ENCODE measurements at places on chromosomes 2 and 18.
A peak's percentile ranks its signal among the peaks of the same experiment; 100 is the strongest.

- no peak for DNase-seq
Measured at GRCh38 chr2:196610796-196611195, 28.7 kb upstream of the CCDC150 start.

GRCh38 chr2:15964936-15965563, 24.7 kb downstream of the MYCN start:
- DNase-seq = no peak

DNA sequence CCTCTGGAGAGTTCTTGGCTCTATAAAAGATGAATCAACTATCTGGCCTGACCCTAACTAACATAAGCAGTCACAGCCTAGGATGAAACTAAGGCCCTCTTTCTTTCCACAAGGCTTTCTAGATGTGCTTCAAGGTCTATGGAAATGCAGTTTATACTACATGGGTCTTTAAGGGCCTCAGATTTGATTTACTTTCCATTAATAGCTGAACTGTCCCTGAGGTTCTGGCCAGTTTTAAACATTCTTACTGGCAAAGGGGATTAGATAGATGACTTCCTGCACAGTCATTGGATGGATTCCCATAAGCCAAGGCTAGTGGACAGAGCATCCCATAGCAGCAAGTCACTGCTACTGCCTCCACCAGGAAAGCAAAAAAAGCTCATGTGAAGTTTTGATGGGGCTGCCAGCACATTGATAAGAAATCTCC, 38.1 kb upstream of the LCLAT1 start:
- DNase-seq = no peak

DNA sequence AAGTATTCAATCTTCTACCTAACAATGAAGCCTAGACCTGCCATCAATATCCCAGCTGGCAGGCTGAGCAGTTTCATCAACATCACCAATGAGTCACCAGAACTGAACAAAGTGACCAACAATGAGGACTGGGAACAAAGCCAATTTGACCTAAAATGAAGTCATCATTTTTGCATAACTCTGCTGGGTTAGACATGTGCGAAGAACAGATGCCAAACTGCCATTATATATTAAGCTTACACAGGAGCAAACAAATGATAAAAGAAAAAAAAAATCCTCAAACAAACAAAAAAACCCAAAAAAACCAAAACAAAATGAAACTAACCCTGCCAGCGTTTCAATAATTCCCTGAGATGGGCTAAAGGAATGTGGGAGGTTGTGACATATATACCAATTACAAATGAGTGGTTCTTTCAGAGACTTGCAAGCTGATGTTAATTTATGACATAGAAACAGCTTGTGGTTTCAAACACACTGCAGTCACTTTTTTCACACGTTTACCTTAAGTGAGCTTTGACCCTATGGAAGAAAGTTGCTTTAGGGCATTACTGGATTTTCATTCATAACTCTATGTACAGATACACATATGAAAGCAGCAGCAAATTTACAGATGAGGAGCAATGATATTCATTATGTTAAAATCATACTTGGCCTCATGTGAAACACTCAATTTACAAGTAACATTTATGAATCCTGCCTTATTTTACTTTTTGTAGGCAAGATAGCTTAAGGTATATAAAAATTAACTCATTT, 56.9 kb upstream of the CCDC141 start:
- no peak for DNase-seq

DNA sequence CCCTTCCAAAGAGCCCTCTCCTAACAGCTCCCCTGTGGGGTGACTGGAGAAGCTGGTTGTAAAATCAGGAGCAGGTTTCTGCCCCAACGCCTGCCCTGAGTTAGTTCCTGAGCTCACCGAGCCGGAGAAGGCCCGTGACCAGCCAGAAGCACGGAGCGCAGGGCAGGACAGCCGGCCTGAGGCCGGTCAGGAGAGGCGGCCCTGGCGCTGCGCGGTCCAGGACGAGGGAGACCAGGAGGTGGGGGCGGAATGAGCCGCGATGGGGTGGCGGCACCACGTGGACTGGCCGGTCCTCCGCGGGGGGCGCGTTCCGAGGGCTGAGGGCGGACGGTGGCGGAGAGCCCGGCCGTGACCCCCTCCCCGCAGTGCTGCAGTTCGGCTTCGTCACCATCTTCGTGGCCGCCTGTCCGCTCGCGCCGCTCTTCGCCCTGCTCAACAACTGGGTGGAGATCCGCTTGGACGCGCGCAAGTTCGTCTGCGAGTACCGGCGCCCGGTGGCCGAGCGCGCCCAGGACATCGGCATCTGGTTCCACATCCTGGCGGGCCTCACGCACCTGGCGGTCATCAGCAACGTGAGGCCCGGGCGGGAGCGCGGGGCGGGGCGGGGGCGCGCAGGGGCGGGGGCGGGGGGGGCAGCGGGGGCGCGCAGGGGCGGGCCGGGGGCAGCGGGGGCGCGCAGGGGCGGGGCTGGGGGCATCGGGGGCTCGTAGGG, 29.0 kb downstream of the ANO7 start:
- peak; percentile 29 for DNase-seq

- DNase-seq = peak; percentile 16
Measured at GRCh38 chr18:61554117-61554776, 221.0 kb downstream of the CDH20 start.

DNA sequence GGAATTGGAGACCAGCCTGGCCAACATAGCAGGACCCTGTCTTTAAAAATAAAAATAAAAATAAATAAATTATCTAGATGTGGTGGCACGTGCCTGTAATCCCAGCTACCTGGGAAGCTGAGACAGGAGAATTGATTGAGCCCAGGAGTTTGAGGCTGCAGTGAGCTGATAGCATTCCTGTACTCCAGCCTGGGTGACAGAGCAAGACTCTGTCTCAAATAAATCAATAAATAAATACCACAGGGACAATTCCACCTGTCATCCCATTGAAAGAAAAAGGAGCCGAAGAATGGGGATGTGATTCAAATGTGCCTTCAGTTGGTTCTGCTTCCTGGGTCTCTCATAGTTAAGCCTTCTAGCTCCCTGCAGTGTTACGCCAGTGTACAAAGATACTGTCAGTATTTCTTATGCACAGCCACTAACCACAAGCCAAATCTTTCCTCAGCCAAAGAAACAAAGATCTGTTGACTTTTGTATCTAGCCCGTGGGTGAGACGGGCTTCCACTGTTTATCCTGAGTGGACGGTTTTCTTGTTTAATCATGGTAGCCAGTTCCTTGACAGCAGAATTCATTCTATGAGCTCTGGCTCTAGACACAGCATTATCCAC, 12.6 kb downstream of the LGALSL start:
- DNase-seq = no peak
